ENCODE measurements at places on chromosomes 6 and 20.

DNA sequence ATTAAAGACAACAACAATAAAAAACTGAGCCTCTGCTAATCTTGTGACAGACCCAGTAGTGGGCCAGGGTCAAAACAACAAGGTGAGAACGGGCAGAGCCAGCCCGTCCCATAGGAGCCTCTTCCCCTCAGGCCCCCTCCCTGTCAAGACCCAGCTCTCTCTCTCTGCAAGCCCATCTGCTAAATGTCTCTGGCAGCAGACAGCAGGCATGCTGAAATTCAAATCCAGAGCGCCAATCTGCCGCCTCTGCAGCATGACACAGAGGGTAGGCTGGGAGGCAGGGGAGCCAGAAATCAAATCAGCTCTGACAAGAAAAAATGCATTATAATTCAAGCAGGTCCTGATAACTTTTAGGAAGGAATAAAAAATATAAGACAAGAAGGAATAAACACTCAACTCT lies 26.3 kb downstream of the METTL24 start:
- no peak for DNase-seq

- DNase-seq = no peak
These were observed 156.9 kb downstream of the VEGFA start for GRCh38 chr6:43926634-43927531.

DNA sequence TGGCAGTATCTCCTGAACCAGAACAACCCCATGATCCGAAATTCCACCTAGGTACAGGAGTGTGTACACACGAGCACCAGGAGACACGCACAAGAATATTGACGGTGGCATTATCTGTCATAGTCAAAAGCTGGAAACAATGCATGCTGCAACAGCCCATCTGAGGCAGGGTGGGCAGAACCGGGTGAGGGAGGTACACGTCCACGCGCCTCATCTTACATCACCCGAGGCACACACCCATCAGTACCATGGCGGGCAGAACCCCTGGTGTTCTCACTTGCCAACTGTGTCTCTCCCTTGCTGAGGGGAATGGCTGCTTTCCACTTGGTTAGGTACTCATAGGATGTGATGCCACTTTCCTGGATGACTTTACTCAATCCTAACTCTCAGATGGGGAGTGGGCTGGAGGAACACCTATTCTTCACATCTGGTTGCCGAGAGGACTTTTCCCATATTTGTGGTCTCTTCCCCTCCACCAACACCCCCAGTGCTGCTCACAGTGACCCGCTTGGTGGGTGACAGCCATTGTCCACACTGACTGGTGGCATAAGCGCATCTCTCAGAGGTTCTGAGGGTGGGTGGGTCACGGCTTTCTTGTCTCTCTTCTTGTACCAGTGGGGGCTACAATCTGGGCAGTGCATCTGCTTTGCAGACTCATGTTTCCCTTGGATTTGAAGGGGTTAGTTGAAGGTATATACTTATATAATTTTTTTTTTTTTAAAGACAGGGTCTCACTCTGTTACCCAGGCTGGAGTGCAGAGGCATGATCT lies 13.5 kb downstream of the PPP1R3G start:
- DNase-seq = no peak

GRCh38 chr6:158707120-158707820 lies 57.4 kb downstream of the SYTL3 start:
- DNase-seq = no peak

- no peak for DNase-seq
These were observed 49.5 kb downstream of the BCAS1 start for GRCh38 chr20:54020868-54021267.

DNA sequence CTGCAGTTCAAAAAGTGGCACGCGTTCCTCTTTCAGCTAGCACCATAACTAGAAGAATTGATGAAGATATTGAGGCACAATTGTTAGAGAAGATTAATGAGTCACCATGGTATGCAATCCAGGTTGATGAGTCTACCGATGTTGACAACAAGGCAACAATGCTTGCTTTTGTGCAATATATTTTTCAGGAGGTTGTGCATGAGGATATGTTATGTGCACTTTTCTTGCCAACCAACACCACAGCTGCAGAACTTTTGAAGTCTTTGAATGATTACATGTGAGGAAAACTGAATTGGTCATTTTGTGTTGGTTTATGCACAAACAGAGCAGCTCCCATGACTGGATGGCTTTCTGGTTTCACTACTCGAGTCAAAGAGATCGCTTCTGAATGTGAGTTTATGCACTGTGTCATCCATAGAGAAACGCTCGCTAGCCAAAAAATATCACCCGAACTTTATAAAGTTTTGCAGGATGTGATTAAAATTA lies 129.3 kb upstream of the SLC24A3 start:
- no peak for DNase-seq

DNA sequence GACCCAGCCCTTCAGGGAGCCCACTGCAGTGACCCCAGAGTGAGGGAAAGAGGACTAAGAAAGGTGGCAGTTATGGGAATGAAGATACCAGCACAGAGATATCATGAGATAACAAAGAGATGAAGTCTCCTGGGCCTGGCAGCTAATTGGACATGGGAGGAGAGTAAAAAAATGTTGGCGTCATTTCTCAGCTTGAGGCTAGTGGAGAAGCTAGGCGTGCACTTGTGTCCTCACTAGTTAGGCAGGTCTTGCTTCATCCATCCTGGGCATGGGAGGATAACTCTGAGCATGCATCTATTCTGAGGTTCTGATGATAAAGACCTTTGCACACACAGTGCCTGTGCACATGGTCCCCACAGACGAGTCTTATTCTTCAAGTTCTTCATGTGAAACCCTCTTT lies 4.1 kb upstream of the GFOD1 start:
- DNase-seq = no peak

DNA sequence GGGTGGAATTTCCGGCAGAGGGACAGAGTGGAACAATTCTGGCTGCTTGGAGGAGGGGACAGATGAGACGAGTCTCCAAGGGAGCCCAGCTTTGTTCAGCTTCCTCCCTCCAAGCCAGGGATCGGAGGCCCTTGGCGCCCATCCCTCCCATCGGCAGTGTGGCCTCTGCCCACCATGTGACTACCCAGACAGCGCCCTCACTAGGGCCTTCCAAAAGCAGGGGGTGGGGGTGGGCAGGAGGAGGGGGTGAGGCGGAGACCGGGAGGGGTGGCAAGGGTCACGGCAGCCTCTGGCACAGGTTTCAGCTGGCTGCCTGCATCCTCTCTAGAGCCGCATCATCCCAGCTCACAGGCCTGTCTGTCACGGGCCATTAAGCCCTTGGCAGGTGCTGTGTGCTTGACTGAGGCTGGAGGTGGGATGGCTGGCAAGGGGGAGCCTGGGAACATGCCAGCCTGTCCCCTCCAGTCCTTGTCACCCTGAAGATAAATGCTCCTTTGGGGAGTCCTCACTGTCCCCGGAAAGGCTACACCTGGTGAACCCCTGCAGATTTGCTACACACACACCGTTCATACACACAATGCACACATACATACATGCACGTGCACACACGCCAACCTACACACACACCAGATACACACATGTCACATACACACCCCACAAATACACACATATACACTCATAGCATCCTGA lies 6.2 kb upstream of the FGD2 start:
- DNase-seq = no peak

DNA sequence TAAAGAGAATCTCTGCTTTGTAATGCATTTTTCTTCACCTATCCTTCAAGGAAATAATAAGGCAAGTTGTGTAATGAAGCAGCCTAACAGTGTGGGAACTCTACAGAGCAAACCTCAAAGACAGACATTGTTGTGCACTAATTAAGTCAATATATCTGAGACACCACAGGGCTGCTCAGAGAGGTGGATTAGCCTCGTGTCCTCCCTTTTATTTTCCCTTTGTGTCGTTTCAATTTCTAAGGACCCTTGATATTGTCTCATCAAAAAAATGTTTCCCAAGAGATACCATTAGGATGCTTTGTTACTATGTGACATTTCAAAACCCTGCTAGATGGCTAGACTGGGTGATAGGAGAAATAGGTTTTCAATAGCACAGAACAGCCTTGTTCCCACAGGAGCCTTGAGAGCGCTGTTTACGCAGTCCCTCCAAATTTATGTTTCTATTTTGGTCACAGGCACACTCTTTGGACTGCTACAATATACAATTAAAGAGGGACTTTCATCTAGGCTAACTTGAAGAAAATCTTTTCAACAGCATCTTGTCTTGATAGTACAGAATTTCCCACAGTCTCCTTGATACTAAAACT lies 23.1 kb downstream of the UBE3D start:
- DNase-seq = no peak

GRCh38 chr6:154569156-154569862 lies 58.8 kb upstream of the CNKSR3 start:
- no peak for DNase-seq

DNA sequence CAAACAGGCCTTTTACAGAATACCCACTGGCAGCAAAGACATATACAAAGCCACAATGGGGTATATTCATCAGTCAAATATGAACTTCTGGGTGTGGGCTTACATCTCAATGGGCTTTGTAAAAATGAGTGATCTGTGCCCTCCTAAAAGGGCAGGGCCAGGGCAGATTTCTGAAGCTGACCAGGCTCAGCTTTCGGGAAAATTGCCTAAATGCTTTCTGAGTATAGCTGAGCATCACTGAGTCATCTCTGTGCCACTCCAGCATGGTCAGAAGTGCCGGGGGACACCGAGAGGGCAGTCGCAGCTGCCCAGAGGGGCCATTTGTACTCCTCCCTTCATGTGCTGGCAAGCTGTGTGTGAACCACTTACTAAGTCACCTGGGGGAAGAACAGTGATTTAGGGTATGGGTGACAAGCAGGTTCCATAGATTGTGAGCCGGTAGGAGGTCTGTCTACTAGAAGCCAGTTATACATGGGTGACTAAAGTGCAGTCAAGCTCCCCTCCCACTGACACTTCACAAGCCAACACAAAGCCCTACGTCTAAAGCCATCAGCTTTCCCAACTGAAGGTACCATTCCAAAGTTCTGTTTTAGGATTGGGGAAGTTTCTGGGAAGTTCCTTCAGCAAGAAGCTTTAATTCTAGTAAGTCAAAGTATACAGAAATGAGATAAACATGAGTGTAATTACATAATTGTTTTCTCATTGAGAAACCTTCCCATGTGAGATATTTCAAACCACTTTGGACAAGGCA lies 147.6 kb upstream of the TAB2 start:
- DNase-seq = no peak

- no peak for DNase-seq
These were observed 42.9 kb upstream of the EYA2 start for GRCh38 chr20:46851746-46852145.

GRCh38 chr6:8589941-8590729 lies 154.8 kb upstream of the SLC35B3 start:
- no peak for DNase-seq

GRCh38 chr6:113719064-113719463 lies 138.1 kb upstream of the MARCKS start:
- no peak for DNase-seq

DNA sequence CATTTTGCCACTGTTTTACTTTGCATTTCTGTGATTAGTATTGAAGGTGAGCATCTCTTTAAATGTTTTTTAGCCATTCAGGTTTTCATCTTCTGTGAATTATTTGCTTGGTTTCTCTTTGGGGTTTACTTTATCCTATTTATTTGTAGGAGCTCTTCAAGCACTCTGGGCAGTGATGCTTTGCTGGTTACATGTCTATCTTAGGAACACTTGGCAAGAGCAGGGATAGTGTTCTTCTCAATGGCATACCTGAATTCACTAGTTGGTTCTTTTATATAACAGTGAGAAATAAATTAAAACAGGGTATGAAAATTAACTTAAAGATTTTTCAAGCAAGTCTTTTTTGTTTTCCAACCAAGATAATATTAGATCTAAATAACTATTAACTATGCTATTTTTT lies 119.7 kb upstream of the BACH2 start:
- no peak for DNase-seq

- DNase-seq = no peak
These were observed 618.7 kb downstream of the PKHD1 start for GRCh38 chr6:51468704-51469103.

DNA sequence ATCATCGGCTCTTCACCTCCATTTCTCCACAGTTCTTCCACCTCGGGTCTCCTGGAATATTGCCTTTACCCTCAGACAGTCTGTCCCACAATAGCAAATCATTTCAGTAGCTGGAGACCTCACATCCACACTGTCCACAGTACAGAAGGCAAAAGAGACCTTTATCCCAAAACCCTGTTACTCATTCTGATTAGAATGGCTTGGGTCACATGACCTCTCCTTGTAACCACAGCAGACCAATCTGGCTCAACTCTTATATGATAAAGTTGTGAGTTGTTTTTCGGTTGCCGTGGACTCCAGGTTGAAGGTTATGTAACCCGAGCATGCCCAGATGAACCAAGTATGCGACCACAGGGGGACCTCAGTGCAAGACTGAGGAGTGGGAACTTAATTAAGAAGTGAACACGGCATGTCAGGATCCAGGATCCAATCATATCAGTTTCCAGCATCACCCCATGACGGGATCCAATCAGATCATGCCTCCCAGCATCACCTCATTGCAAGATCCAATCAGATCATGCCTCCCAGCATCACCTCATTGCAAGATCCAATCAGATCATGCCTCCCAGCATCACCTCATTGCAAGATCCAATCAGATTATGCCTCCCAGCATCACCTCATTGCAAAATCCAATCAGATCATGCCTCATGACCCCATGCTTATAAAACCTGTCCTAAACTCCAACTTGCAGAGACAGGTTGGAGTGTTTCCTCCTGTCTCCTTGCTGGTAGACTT lies 68.7 kb downstream of the LY86 start:
- DNase-seq = no peak

- DNase-seq = no peak
These were observed 227.5 kb downstream of the ATXN1 start for GRCh38 chr6:16533721-16534136.

- no peak for DNase-seq
These were observed 14.6 kb upstream of the AARS2 start for GRCh38 chr6:44327760-44328159.

DNA sequence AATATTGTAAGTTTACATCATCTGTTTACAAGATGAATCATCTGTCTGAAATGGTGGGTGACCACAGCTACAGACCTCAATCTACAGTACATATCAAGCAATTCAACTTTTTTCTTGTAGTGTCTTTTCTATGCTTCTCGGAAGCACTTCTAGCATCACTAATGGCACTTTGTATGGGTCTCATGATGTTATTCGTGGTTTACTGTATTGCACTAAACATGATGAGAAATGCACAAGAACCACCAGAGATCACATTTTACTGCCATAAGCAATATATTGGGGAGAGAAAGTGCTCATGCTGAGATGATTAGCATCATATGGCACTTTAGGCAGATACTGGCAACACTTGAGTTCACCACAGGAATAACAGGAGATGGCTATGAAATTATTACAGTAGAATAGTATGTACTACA lies 15.4 kb upstream of the BTBD3 start:
- DNase-seq = no peak

DNA sequence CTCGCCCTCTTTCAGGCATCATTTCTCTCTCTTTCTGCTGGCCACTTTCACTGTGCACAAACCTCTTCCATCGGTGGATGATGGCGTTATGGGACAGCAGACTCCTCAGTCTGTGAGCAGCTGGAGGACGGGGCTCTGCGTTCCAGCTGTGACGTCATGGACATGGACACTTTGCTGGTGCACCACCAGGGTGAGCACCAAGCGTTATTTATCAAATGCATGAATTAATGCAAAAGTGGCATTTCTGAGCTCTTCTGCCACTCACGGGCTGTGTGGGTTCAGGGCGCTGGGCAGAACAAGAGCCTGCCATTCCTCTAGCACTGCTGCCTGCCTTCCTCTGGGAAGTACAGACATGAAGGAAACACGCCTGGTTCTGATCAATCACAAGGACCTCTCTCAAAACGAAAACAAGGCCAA lies 82.9 kb upstream of the MPC1 start:
- DNase-seq = no peak

GRCh38 chr6:30879684-30880427 lies 4.5 kb upstream of the DDR1 start:
- no peak for DNase-seq

Data from CD4-positive, alpha-beta T cell treated with Interleukin-15 for 1 hour (primary cell).